CD14-positive monocyte (primary cell): ENCODE measurements at places on chromosomes 6 and 20. TPM values are rescaled to one million over a fixed set of nuclear protein-coding genes. Genes with fewer than 3 reads are reported as not detected.

GRCh38 chr6:166927935-166928643 lies 28.3 kb downstream of the RNASET2 start:
- H3K27ac ChIP-seq: no peak overlapping the region
- H3K4me3 ChIP-seq: no peak overlapping the region
- H3K36me3 ChIP-seq: peaks cover 61% of the 10 kb centered on the region

DNA sequence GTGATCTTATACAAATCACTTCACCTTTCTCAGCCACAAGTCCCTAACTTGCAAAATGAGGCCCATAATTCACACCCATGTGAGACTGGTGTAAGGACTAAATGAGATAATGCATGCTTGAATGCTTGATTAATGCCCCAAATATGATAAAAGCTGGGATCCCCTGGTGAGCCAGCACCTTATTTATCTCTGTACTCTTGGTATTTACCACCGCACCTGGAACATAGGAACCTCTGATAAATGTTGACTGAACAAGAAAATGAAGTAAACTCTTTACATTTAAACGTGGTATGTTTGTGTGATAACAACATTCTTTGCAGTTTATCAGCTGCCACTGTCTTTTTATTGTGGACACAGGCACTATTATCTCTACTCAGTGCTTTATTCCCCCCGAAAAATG lies 2.5 kb upstream of the APOBEC2 start:
- no peaks in the 10 kb centered on the region for H3K36me3 ChIP-seq
- H3K27ac ChIP-seq: no peak overlapping the region
- no peak overlapping the region for H3K4me3 ChIP-seq

DNA sequence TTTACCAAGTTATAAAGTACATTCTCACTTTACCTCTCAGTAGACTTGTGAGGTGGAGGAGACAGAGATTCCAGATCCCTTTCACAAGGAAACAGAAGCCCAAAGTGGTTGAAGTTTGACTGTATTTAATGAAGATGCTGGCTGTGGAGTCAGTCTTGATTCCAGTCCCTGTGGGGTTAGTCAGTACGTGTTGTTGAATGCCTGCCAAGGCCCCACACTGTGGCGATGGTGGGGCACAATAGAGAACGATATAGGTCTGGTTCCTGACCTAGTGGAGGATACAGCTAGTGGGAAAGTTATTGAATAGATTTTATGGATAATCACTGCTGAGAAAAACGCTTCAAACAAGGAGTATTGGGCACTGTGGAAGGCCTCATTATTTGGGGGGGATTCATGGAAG lies 71.4 kb downstream of the LRRC1 start:
- no peaks in the 10 kb centered on the region for H3K36me3 ChIP-seq
- H3K4me3 ChIP-seq: no peak overlapping the region
- no peak overlapping the region for H3K27ac ChIP-seq

- no peaks in the 10 kb centered on the region for H3K4me1 ChIP-seq
- no peak overlapping the region for H3K27ac ChIP-seq
- no peaks in the 10 kb centered on the region for H3K36me3 ChIP-seq
- H3K4me3 ChIP-seq: no peak overlapping the region
- no peaks in the 10 kb centered on the region for H3K27me3 ChIP-seq
- no peak for DNase-seq
Measured at GRCh38 chr6:82959385-82959941, 106.2 kb downstream of the UBE3D start.

DNA sequence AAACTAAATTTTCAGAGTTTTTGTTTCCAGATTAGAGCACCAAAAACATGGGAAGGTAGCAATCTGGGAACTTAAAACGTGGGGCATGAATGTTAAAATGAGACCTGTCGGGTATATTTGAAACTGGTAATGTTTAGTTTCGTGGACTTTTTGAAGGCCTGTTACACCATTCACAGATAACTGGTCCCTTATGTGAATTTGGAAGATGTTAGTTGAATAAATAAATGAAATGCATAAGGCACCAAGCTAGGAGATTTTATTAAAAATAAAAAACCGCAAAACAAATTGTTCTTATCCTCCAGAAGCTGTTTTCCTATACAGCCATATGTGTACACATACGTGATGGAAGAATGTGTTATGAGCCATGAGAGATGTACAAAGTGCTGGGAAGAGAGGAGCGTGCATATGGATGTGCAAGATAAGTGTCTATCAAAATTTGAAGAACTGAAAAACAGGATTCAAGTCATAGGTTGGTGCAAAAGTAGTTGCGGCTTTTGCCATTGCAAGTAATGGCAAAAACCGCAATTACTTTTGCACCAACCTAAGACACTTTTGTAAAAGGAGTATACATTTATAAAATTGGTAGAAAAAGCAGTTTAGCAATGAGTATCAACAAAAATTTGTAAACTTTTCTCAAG lies 700 bp upstream of the MCUR1 start:
- DNase-seq: no peak
- peak overlapping the region; percentile 69 for H3K27ac ChIP-seq
- H3K27me3 ChIP-seq: no peaks in the 10 kb centered on the region
- peak overlapping the region; percentile 42 for H3K4me3 ChIP-seq
- H3K36me3 ChIP-seq: no peaks in the 10 kb centered on the region

Gene FBXO30
- polyA plus RNA-seq: 0.83 TPM

Gene RAMACL
- polyA plus RNA-seq: 0.33 TPM
